ENCODE measurements at places on chromosomes 2 and 18.

DNA sequence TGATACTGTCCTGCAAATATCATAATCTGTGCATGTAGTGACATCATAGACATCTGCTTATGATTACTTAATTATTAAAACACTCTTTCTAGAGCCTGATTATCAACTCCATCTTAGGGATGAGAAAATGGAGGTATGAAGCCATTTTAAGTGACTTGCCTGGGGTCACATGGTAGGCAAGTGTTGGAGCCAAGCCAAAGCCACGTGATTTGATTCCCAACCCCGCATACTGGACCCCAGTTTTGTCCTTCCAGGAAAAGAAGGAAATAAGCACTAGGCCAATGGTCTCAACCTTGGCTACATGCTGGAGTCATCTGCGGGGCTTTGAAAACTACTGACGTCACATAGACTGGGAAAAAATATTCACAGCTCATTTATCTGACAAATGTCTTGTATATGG is 19.6 kb upstream of the SEH1L start:
- no peak for DNase-seq

- no peak for DNase-seq
These were observed 165.7 kb downstream of the LNPK start for GRCh38 chr2:175836361-175836760.

DNA sequence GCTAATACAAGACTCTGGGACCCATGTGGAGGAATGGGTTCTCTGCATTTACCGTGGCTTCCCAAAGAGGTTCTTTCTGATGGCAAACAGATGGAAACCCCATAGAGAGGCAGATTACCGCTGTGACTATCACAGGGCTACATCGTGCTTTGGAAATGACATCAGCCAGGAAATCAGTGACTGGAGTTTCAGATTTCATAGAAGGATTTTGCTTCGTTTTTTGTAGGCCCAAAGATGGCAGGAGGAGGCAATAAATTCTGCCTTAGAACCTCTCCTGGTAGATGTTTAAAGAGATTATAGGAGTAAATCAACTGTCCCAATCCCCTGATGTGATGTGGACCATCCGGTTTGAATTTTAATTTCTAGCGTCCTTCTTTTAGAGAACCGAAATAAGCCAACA is 214.1 kb downstream of the AGPS start:
- no peak for DNase-seq

GRCh38 chr2:136122661-136123060 is 4.7 kb upstream of the CXCR4 start:
- DNase-seq: no peak

DNA sequence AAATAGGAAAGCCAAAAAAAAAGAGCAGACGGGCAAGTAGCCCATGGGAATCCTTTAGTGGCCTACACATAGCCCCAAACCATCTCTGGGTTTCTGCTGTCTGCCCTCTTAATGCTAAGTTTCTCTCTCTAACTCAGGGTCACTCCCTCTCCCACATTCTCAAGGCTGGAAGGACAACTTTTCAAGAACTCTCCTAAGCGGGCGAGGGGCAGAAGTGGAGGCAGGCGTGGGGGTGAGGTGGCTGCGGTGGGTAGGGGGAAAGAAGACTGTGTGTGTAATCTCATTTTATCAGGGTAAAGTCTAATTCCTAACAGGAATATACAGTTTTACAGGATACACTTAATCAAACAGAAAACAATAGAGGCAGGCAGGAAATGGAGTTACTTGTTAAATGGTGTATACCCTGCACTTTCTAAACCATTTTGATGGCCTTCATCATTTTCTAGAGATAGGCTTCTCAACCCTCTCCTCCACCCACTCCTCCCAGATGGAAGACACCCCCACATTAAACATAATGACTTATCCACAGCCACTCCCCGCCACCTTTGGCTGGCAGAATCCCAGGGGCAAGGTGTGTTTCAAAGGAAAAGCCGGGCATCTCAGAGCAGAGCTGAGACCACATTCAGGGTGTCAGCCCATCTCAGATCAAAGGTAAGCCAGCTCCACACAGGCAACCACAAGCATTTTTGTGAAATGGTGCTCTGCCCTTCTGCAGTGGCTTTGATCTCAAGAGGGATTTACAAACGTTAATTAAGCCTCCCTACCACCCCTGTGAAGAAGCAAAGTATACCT is 6.8 kb downstream of the SMAD7 start:
- no peak for DNase-seq

DNA sequence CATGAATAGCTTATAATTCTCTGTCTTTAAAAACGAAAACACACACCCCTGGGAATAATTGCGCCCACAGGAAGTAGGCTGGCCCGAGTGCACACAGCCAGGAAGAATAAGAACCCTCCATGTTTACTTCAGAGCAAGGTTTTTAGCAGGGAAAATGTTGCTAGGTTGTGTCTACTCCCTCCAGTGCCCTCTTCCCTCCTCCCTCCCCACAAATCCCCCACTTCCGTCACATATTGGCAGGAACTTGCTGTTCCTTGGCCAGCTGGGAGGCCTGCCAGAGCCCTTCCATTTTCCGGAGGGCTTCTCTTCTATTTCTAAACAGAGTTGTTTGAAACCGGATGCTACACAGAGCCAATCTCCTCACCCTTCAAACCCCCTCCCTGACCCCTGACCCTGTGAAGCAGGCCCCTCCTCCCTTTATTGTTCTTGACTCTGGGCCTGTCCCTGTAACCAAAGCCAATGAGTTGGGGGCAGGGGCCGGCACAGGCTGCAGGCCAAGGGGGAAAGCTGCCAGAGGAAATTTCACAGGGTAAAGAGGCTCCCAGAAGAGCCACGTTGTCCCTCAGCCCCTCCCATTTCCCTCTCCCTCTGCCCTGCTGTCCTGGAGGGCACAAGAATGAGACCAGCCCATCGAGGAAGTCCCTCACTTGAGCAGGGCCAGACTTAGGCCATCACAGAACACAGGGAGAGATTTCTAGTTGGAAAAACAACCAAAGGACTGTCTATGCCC is 49.8 kb upstream of the LGALSL start:
- DNase-seq: peak; percentile 55

- DNase-seq: no peak
These were observed 21.3 kb downstream of the MRPL19 start for GRCh38 chr2:75667884-75668283.

DNA sequence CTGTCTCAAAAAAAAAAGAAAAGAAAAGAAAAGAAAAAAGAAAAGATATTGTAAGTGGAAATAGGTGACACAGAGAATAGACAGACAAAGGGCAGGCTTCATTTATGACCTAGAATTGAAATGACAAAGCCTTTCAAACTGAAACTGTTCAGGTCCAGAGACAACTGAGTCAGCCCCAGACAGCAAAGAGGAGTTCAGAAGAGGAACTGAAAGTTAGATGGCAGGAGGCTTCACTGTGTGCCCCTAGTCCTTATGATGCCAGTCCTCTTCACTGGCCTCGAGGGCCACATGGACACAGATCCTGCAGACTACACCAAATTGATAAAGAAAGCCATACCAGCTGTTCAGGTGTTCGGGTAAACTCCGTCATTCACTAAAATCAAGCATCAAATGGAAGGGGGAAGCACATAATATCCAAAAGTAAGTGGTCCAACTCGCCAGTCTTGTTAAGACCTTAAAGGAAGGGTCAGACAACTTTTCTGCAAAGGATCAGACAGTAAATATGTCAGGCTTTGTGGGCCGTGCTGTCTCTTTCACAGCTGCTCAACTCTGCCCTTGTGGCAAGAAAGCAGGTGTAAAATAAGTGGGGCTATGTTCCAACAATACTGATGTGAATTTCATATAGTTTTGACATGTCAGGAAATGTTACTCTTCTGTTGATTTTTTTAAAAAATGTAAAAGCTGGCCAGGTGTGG is 231.9 kb upstream of the MGAT5 start:
- no peak for DNase-seq

- DNase-seq: peak; percentile 66
These were observed at the start of gene LGALSL for GRCh38 chr2:64453770-64454385. Gene LGALSL, plus strand, starts transcription at chr2:64454162. Its CDS starts 384 bp downstream, at chr2:64454546.

- no peak for DNase-seq
These were observed 203.5 kb upstream of the TMEFF2 start for GRCh38 chr2:192398236-192398635.

- no peak for DNase-seq
These were observed 230.3 kb downstream of the PDE11A start for GRCh38 chr2:177842243-177842642.

- DNase-seq: no peak
These were observed 455.9 kb downstream of the RNF144A start for GRCh38 chr2:7373156-7373555.

GRCh38 chr2:104851291-104852089 is 2.4 kb upstream of the POU3F3 start:
- DNase-seq: no peak

GRCh38 chr18:36095936-36096519 is 28.7 kb upstream of the RPRD1A start:
- no peak for DNase-seq

DNA sequence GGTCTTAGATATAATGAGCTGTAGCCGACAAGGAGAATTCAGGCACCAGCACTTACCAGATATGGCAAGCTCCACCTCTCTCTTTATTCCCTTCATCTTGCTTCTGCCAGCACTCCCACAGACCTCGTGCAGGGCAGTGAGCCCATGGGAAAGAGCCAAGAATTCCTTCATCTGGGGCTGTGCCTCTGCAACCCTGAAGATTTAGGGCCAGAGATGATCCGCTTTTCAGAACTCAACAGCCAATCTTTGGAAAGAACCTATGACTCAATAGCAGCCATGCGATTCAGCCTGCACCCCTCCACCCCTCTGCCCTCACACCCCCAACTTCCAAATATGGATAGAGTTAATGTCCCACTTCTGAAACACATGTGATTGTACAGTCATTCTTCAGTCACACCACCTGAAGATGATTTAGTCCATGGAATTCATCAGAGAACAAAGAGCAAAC is 533.7 kb upstream of the TNP1 start:
- DNase-seq: no peak

DNA sequence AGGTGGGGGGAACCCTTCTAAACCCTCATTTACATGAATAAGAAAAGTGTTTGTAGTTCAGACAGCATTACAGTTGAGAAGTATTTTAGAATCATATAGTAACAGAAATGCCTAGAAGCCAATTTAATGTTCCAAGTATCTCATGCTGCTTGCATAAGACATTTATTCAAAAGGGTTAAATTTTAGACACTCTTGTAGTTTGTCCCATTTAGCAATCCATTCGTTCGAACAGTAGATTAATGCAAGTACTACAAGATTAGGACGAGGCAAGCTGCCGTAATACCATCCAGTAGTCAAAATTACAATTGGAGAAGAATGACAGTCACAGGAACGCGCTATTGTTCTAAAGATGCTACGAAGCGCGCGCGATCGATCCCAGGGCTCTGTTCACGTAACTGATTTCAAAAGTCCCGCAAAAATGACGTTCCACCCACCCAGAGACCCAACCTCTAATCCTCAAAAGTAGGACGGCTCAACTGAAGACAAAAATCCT is 1.2 kb downstream of the TMEM237 start:
- DNase-seq: no peak

DNA sequence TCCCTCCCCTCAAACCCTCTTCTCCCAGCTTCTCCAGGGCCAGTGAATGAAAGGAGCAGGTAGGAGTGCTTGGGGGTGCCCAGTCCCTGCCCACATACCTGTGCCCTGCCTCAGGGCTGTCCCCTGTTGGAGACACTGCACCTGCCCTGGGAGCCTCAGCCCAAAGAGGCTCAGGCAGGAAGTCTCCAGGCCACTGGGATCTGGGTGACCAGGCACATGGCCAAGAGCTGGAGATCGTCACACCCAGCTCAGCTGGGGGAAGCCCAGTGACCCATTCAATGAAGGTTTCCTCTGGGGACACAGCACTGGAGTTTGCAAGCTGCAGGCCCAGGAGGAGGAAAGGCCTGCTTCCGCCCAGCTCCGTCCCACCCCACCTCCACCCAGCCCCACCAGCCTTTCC is 156.4 kb downstream of the ZFP36L2 start:
- DNase-seq: no peak

GRCh38 chr2:66547118-66547517 is 112.2 kb downstream of the MEIS1 start:
- DNase-seq: no peak

DNA sequence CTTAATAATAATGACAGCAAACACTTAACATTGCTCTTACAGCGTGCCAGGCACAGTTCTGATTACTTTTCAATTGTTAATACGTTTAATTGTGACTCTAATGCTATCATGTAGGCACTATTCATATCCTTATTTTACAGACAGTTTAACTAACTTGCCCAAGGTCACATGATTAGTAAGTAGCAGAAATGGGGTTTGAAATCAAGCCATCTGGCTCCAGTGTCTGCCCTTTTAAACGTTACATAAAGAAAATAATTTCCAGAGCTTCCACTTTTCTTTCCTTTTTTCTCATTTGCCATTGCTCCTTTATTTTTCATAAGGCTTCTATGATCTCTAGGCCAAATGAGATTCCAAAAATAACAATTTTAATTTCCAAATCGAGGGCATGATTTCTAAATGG is 50.6 kb upstream of the IKZF2 start:
- no peak for DNase-seq

DNA sequence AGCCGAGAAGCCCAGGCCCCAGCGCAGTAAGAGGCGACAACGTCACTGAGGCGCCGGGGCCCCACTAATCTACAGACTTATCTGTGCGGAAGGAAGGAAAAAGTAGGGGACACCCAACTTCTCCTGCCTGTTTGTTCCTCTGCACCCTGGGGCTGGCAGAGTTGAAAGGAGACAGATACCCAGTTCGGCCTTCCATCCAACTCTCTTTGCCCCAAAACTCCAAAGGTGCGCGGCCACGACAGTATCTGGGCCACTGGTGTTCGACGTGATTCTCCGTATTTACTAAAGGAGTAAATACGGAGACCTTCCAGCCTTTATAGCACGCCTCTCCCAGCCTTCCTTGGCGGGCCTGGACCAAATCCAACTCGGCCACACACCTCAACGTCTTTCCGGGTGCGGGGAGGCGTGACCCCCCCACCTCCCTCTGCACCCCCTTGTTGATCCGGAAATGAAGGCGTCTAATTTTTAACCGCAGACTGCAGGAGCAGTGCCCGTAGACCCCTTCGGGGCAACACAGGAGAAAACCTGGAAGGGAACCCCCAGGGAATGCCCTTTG is 1.6 kb downstream of the SMAD7 start:
- DNase-seq: no peak

DNA sequence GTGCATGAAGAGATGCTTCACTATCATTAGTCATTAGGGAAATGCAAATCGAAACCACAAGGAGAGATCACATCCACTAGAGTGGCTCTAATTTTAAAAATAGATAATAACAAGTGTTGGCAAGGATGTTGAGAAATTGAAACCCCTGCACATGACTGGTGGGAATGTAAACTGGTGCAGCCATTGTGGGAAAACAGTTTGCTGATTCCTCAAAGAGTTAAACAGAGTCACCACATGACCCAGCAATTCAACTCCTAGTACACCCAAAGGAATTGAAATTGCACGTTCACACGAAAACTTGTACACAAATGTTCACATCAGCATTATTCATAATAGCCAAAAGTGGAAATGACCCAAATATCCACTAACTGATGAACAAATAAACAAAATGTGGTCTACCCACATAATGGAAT is 179.5 kb downstream of the BCL2 start:
- no peak for DNase-seq

- DNase-seq: no peak
These were observed 396.4 kb upstream of the TNP1 start for GRCh38 chr2:217256251-217256650.

Data from mesothelial cell of epicardium (in vitro differentiated cells).